ENCODE measurements at places on chromosomes 4 and X. TPM values are rescaled to one million over a fixed set of nuclear protein-coding genes. Genes with fewer than 3 reads are reported as not detected.

GRCh38 chr4:86264241-86264640 lies 95.6 kb downstream of the MAPK10 start:
- no peak for DNase-seq
- H3K4me1 ChIP-seq: peaks cover 3% of the 10 kb centered on the region
- H3K4me3 ChIP-seq: no peak overlapping the region
- H3K27me3 ChIP-seq: no peaks in the 10 kb centered on the region
- no peak overlapping the region for H3K27ac ChIP-seq
- no peaks in the 10 kb centered on the region for H3K36me3 ChIP-seq

DNA sequence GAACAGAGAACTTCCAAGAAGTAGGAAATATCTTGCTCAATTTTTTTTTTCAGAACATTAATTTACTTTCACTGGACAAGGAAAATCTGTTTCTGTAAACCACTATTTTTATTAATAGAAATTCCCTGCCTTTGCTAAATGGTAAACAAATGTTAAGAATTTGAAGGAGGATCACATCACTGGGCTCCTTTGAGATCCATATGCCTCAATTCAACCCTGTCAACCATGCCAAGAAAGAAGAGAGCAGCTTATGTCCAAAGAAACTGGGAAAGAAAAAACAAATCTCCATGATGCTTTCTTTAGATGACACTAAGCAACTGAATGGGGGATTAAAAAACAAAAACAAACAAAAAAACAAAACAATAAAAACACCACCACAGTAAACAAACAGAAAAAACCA lies 47.7 kb downstream of the LNX1 start:
- no peak for DNase-seq
- H3K4me1 ChIP-seq: peaks cover 28% of the 10 kb centered on the region
- no peak overlapping the region for H3K4me3 ChIP-seq
- no peak overlapping the region for H3K27ac ChIP-seq
- H3K36me3 ChIP-seq: no peaks in the 10 kb centered on the region
- H3K27me3 ChIP-seq: no peaks in the 10 kb centered on the region

DNA sequence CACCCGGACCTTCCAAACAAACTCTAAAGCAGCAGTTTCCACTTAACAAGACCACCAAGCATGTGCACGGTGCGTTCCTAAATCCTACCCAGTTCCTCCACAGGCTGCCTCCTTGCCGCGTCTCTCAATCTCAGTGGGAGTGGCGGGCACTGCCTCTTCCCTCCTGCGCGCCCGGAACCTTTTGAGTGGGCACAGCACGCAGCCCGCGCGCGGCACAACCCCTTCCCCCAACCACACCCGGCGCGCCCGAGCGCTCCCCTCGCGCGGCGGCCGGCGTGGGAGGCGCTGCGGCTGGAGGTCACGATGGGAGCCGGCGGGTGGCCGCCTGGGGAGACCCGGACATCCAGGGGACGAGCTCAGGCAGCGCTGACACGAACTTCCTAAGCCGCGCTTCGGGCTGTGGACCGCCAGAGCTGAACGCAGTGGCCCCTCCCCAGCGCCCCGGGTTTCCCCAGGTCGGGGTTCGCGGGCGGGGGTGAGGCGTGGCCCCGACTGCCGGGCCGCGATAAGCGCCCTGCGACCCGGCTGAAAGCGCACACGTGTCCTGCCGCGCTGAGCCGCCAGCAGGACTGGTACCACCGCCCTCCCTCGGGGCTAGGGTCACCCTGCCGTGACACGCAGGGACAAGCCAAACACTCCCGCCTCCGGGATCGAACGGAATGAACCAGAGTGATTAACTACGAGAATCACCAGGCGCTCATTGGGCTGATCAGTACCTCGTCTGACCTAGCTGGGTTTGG lies at the start of gene ABCG2:
Gene ABCG2 (minus strand): TSS at position 151 of the 740 bp plus-strand sequence. CDS start 18,644 bp downstream, outside the sequence.
- no peaks in the 10 kb centered on the region for H3K36me3 ChIP-seq
- H3K4me1 ChIP-seq: peaks cover 7% of the 10 kb centered on the region
- peak within 1 kb of the TSS; percentile 53 for H3K4me3 ChIP-seq

DNA sequence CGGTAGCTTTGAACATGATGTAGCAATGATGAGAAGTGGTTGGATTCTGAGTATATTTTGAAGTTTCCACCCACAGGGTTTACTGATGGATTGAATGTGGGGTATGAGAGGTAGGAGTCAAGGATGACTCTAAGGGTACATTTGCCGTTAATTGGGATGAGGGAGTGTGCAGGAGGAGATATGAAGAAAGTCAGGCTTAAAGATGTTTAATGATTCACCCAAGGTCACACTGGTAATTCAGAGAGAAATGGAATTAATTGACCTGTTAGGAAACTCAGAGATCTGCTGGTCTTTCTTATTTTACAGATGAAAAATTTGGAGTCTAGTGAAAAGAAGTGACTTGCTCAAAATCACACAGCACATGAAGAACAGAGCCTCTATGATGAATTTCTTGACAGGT lies 390.7 kb downstream of the GBA3 start:
- H3K27ac ChIP-seq: no peak overlapping the region
- no peaks in the 10 kb centered on the region for H3K4me1 ChIP-seq
- H3K4me3 ChIP-seq: no peak overlapping the region
- DNase-seq: no peak
- H3K36me3 ChIP-seq: no peaks in the 10 kb centered on the region

DNA sequence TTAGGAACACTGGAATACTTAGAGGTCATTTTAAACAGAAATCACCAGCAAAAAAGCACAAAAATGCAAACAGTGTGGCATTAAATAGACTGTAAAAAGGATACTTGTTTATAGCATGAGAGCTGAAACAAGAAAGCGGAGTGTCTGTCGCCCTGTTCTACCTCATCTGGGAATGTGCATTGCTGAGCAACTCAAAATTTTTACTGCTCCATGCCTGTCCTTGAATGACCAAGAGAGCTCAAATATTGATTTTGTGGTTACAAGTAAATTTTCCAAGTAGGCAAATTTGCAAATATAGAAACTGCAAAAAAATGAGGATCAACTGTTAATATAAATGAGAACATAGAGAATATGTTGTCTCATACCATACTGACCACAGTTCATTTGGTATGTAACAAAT lies 25.5 kb downstream of the AP1AR start:
- no peak overlapping the region for H3K27ac ChIP-seq
- DNase-seq: no peak
- H3K4me3 ChIP-seq: no peak overlapping the region
- no peaks in the 10 kb centered on the region for H3K36me3 ChIP-seq
- H3K4me1 ChIP-seq: no peaks in the 10 kb centered on the region

Gene DDX53
- not detected for polyA plus RNA-seq

Gene TBC1D19
- 11.3 TPM for polyA plus RNA-seq

Gene ABHD18
- polyA plus RNA-seq: 4.6 TPM

Gene SPATA4
- polyA plus RNA-seq: 0.13 TPM
